8988T (cell line): ENCODE measurements at places on chromosomes 2 and 18.

DNA sequence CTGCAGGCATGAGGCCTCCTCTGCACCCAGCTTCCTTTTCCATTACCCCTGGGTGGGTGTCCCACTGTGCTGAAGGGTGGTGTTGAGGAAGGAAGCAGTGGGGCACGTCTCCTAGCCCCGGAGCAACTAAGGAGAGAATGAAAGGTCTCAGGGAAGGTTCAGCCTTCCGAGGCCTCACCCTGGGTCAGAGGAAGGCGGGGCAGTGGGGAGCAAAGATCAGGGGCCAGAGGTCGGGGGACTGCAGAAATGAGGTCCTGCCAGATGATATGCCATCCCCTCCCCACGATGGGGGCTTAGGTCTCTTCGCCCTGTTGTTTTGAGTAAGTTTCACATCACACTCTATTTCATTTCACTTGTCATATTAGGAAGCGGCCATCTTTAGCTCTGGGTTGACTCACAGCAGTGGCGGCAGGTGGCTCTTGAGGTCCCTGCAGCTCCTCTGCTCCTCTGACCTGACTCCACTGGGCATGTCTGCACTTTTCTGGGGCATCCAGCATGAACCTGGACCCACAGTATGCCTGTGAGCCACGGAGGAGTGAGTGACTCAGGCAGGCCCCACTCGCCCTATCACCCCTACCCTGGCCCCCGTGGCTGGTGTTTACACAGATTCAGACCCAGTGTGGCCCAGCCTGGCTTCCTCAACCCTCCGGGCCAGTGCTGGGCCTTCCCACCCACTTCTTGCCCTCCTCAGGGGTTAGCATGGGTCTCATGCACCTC, 153.7 kb upstream of the SMAD2 start:
- no peak for DNase-seq

DNA sequence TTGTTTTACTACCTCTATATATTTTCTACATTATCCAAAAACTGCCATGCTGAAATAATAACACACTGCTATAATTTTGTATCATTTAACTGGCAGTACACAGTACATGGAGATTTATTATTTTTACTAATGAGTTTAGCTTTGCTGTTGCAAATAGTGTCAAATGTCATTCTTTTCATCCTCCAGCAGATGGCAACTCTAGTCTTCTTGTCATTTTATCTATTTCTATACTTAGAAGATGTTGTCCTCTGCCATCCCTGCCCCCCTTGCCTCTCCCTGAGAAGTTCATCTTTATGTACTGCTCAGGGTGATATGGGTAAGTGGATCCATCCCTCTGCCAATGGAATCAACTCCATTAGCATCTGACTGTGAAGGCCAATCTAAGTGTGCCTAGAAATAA, 21.7 kb upstream of the LRRTM1 start:
- DNase-seq: no peak

DNA sequence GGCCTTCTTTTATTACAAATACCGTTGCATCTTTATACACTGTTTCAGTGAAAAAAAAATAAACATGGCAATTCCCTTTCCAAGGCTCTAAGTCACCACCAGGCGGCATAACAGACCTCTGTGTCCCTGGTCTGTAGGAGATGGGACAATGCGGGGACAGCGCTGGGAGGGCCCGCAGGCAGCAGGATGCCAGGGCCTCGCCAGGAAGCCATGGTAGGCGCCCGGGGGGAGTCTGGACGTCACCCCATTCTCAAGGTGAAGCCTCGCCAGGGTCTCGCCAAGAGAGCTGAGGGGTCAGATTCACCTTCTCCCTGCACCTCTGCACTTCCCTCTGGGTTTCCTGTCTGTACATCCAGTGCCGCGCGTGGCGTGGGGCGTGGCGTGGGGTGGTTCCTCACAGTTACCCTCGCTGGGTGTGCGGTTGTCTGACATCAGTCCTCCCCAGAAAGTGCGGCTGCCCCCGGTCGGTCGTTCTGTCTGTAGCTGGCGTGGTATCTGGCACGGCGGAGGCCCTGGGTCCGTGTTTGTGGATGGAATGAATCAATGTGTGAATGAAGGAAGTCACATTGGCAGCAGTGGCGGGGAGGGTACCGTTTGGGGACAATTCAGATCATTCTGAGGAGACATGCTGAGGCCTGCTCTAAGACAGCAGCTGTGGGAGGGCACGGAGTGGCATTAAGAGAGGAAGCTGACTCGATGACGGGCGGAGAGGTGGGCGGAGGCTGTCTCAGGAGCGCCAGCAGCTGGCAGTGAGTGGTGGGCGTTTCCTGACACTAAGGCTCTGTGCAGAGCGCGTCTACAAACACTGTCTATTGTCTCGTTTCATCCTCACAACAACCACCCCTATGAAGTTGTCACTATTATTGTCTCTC, 46.0 kb downstream of the LRRFIP1 start:
- DNase-seq: no peak

- no peak for DNase-seq
These were observed 13.9 kb upstream of the MLPH start for GRCh38 chr2:237472909-237473877.

GRCh38 chr18:78514910-78515670, 464.5 kb upstream of the SALL3 start:
- DNase-seq: no peak

- DNase-seq: no peak
These were observed 44.0 kb downstream of the STEAP3 start for GRCh38 chr2:119267604-119268003.

GRCh38 chr2:189698020-189698887, 23.8 kb downstream of the ANKAR start:
- DNase-seq: no peak

GRCh38 chr2:106581755-106582147, 94.6 kb downstream of the CD8B2 start:
- DNase-seq: no peak
